ELR (cell line): ENCODE measurements at places on chromosomes 7 and 10.

DNA sequence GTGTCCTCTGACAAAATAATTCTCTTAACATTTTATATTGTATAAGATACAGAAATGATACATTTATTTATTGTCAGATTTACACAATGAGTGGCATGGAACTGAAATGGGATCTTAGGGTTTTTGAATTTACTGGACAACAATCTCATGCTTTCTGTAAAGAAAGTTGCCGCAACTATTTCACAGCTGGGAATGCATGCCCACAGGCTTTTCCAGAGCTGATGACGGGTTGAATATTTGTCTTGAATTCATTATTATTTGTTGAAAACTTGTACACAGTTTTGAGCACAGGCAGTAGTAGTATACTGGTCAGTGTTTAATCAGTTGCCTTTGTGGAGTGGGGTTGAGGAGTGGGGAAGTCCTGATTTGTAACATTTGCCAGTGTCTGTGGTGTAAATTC lies 20.5 kb upstream of the MRC1 start:
- no peak for DNase-seq

DNA sequence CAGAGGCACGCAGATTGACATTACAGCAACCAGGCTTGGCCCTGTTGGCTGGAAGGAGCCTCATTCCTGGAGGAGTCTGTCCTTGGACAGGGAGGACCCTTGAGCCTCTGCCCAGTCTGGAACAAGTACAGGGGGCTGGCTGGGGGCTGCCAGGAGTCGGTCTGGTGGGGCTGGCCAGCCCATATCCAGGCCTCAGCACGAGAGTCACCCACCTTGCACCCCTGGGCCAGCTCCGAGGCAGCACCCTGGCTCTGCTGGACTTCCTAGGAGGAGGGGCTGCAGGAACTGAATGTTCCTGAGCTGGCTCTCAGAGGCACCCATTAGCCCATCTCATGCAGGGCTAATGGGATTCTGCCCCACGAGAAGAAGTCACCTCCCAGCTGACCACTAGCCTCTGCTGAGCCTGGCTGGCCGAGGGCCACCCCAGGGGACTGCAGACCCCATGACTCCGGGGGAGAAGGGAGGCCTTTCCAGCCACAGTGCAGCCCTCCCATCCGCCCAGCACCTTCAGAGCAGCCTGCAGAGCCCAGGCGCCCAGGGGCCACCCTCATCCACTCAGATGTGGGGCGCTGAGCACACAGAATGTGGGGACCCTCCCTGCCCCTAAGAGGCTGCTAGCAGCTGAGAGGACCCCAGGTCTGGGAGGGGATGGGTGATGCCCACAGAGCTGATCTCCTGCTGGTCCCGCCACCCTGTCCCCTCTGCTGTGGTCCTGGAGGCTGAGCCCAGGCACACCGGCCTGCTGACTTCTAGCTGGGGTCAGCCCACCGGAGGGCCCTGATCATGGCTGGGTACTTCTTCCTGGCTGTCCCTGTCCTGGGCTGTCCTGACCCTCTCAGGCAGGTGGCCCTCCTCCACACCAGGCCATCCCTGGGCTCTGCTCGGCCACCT lies 14.8 kb upstream of the INPP5A start:
- no peak for DNase-seq

GRCh38 chr7:70762696-70763095 lies 369.2 kb upstream of the GALNT17 start:
- DNase-seq = no peak

DNA sequence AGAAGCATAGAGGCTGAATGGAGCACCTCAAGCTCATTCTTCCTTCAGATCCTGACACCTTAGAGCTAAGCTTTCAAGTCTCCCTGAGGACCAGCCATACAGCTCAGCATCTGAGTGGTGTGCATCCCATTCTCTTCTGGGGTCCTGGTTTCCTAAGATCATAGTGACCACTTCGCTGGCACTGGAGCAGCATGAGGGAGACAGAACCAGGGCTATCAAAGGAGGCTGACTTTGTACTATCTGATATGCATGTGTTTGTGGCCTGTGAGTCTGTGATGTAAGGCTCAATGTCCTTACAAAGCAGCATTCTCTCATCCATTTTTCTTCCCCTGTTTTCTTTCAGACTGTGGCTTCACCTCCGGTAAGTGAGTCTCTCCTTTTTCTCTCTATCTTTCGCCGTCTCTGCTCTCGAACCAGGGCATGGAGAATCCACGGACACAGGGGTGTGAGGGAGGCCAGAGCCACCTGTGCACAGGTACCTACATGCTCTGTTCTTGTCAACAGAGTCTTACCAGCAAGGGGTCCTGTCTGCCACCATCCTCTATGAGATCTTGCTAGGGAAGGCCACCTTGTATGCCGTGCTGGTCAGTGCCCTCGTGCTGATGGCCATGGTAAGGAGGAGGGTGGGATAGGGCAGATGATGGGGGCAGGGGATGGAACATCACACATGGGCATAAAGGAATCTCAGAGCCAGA lies 31.0 kb downstream of the PRSS2 start:
- no peak for DNase-seq

DNA sequence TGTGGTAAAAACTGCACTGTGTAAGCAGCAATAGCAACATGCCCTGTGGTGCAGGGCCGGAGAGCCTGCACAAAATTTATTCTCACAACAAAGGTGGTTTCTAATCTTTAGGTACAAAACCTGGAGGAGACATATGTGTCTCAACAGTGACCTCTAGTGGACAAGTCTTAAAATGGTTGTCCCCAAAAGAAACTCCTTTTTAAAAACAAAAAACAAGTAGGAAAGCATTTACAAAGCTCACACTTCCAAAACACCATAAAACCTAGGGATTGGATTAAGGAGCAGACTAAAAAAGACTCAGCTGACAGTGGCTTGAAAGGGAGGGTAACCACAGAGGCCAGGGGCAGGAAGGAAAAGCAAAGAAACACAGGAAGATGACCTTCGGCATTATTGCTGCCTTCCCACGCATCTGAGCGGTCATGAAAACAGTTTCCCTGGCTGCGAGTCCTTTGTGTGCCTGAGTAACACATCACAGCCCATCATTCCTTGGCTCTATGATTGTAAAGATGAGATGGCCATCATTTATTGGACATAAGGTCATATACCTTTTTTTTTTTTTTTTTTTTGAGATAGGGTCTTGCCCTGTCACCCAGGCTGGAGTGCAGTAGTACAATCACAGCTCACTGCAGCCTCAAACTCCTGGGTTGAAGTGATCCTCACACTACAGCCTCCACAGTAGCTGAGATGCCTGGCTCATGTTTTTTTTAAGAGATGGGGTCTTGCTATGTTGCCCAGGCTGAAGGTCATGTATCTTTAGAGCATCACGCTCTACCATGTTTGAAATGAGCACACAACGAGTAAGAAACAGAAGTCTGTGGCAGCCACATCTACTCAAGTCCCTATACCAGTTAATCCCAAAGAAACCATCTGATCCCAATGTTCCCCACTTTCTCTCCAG lies 39.5 kb downstream of the RSU1 start:
- peak; percentile 70 for DNase-seq

DNA sequence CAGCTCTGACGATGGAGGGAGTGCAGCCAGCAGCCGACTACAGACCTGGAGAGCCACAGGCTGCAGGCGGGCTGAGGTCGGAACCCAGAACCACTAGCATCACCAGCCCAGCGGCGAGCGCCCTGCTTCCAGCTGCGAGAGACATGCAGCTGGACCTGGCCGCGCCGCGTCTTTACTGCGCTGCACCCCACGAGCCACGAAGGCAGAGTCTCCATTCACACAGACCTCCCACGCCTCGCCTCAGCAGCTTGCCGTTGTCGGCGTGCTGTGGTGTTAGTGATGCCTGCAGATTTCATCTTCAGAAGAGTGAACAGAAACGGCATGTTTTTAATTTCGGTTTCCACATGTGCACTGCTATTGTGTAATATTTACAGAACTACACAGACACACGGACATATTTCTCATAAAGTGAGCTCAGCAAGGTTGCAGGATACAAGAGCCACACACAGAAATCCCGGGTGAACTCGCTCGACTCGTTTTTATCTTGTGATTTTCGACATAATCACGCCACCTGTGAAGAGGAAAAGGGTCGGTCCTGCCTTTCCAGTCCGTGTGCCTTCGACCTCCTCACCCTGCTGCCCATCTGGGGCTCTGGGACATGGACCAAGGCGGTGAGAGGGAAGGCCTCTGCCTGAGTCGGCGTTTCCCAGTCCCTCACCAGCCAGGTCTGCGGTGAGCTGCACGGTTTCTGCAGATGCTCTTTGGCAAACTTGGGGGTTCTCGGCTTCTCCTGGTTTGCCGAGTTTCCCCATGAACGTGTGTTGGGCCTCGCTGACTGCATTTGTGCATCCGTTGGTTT lies 252.2 kb downstream of the ELFN1 start:
- DNase-seq = no peak

DNA sequence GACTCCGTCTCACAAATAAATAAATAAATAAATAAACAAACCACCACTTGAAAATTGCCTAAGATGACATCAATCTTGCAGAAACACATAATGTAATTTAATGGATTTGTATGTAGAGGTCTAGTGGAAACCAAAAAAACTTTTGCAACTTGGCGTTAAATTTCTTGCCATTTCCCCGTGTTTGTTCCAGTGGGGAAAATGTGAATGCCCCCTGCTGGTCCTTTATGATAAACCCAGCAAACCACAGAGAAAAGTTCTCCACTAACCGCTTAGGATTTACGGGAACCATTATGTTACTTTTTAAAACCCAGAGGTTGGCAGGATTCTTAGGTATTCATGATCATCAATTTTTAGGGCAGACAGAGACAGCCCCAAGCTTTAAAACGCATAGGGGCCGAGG lies 32.5 kb downstream of the LAMB4 start:
- peak; percentile 47 for DNase-seq

- peak; percentile 35 for DNase-seq
Measured at GRCh38 chr7:28168393-28169158, 12.0 kb downstream of the JAZF1 start.

GRCh38 chr10:125003901-125004467 lies 62.1 kb downstream of the ZRANB1 start:
- DNase-seq = no peak

- no peak for DNase-seq
Measured at GRCh38 chr10:5023177-5023805, 19.6 kb upstream of the AKR1C2 start.

DNA sequence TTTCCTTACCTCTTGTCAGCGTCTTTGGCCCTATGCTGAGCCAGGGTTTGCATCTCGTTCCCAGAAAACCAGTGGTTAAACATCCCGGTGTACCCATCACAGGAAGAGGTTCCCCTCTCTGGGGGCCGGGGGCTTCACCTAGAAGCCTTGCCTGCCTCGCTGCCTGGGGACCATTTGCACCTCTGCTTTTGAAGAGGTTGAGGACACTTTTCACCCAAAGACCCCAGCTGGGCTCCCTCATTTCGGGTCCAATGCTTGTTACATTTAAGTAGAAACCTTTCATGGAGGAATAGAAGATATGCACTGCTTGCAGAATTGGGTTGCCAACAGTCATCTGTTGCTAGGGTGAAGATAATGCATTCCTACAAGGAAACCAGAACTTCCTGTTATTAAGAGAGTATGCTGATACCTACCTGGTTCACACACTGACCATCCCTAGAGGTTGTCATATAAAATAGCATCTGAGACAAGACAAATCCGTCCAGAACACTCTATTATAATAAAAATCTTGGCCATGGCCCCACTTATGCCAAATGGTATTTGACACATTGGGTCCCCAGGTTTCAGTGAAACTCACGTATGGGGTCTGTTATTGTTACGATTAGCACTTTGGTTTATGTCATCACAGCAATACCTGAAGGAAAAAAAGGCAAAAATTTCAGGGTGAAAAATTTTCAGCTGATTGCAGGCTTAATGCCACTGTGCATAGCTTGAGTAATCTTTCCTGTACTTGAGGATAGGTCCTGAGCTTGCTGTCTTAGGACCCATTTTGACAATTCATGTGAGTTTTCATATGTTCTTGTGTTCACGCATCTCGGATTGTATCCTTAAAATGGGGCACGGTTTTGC lies 917 bp downstream of the ZNF365 start:
- DNase-seq = peak; percentile 55

- peak; percentile 40 for DNase-seq
Measured at GRCh38 chr10:129416956-129417765, 49.9 kb upstream of the MGMT start.

DNA sequence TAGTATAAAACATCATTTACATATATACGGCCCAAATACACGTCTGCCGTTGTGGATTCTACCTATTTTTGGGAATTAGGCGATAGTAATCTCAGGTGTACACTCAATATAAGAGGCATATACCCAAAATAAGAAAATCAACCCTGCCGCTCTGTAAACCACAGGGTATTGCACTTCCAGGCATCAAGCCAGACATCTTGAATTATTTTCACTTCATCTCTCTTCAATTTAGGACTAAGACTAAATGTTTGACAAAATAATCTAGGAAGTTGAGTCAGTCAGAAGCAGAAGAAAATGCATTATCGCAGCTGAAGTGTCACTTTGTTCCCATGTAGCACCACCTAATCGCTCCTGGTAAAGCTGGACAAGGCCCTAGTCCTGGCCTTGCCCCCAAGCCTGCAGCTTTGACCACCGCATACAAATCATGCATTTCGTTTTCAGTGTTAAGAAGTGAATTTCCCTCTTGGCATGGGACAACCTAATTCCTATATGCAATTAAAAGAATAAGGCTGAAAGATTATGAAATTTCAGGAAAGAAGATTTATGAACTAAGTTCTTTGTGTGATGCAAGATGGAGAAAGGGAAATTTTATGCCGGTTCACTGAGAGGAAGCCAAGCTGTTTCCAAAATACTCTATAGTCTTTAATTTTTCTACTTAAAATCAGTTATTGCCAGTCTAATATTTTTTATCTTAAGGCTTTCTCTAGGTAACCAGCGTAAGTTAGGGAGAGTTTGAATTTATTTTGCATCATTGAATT lies 26.0 kb downstream of the CABCOCO1 start:
- DNase-seq = no peak

DNA sequence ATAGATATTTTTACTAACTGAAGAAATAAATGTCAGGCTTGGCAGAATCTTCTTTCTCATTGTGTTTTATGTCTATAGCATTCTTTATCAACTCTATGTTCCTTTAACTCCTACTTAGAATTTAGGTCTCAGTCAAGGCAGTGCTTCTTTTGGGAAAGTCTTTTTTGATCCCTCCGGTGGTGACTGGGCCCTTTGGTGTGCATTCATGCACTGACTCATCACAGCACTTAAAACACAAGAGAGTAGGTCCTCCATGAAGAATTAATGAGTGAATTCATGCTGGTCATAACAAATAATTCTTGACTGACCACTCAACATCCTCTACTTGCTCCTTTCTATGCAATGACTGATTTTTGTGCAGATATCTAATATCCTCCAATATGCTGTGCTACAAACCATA lies 458.8 kb upstream of the LRRTM3 start:
- peak; percentile 1 for DNase-seq

DNA sequence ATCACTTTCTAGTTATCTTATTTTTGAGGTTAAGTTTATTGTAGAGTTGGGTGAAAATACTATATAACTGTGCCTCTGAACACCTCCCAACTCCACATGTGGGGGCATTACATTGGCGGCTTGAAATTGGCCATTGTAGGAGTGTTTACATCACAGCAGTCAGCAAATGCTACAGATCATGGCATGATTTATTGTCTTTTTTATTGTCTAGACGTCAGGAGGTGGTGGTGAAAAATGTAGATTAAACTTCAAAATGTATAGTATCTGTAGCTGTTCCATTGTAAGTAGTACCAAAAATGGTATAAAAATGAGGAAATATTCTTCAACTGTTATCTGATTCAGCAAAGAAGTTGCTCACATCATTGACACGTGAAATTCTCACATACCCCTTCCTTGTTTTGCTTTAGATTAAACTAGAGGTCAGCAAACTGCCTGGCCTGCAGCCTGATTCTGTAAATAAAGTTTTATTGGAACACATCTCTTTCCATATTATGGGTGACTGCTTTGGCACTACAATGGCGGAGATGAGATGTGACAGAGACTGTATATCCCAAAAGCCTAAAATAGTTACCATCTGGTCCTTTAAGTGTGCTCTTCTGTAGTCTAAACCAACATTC lies 35.0 kb downstream of the TAF3 start:
- no peak for DNase-seq

GRCh38 chr7:133044722-133045473 lies 37.0 kb downstream of the CHCHD3 start:
- no peak for DNase-seq
